Colonic mucosa (tissue), 4 donors: ENCODE measurements at places on chromosomes 4 and X. TPM values are rescaled to one million over a fixed set of nuclear protein-coding genes. Genes with fewer than 3 reads are reported as not detected.
A peak's percentile ranks its signal among the peaks of the same experiment; 100 is the strongest.

DCTD gene
- total RNA-seq: 54.6 TPM

DNA sequence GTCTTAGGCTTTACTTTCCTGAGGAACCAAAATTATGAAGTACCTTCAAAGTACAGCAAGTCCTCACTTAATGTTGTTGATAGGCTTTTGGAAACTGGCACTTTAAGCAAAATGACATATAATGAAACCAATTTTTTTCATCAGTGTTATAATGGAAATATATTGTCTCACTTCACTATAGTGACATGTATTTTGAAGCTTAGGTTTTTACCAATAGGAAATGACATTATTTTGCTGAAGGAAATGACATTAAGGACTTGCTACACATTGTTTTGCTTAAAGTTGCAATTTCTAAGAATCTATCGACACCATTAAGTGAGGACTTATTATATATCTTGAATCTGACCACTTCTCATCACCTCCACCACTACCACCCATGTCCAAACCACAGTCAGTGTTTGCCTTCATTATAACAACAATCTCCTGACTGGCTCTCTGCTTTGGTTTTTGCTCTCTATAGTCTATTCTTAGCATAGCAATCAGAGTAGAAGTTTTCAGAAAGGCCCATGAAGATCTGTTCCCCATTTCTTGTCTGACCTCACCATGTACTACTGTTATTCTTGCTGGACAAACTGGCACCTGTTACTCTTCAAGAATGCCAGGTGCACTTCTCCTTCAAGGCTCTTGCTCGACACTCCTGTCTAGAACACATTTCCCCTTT lies 311.2 kb downstream of the BMPR1B start:
- H3K27ac ChIP-seq: no peak overlapping the region
- H3K4me3 ChIP-seq: no peak overlapping the region
- H3K36me3 ChIP-seq: no peaks in the 10 kb centered on the region
- H3K27me3 ChIP-seq: no peaks in the 10 kb centered on the region

CXCL8 gene
- 0.89 TPM for total RNA-seq

DNA sequence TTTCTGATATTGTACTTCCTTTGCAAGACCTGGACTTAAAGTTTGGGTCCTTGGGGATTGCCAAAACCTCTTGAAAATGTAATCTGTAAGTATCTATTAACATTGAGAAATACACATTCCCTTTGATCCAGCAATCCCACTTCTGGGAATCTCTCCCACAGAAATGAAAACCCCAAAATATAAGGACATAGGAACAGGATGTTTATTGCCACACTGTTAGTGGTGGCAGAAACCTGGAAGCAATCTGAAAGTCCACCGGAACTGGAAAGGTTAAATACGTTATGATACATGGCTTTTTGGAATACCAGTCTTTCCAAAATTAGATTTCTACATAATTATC lies 71.2 kb upstream of the STX18 start:
- DNase-seq: no peak
- no peaks in the 10 kb centered on the region for H3K27me3 ChIP-seq
- no peaks in the 10 kb centered on the region for H3K4me1 ChIP-seq
- no peak overlapping the region for H3K4me3 ChIP-seq
- no peaks in the 10 kb centered on the region for H3K36me3 ChIP-seq

- H3K4me3 ChIP-seq: peak overlapping the region; percentile 60
- H3K4me1 ChIP-seq: no peaks in the 10 kb centered on the region
- peak overlapping the region; percentile 60 for H3K27ac ChIP-seq
- H3K36me3 ChIP-seq: no peaks in the 10 kb centered on the region
- H3K27me3 ChIP-seq: no peaks in the 10 kb centered on the region
- DNase-seq: no peak
Measured at GRCh38 chrX:155216940-155217440, 730 bp downstream of the VBP1 start.

- no peak overlapping the region for H3K4me3 ChIP-seq
- no peaks in the 10 kb centered on the region for H3K27me3 ChIP-seq
- no peaks in the 10 kb centered on the region for H3K4me1 ChIP-seq
- no peak overlapping the region for H3K27ac ChIP-seq
Measured at GRCh38 chr4:9919047-9919446, 102.2 kb downstream of the SLC2A9 start.
